ENCODE measurements at places on chromosomes 6 and 20. TPM values are rescaled to one million over a fixed set of nuclear protein-coding genes. Genes with fewer than 3 reads are reported as not detected.

GRCh38 chr6:89002523-89002922 is 39.1 kb upstream of the RNGTT start:
- DNase-seq, result no peak

GRM1 gene
- 2.9 TPM for total RNA-seq

GRCh38 chr20:43271980-43272379 is 82.3 kb upstream of the PTPRT start:
- no peak for DNase-seq

DSE gene
- total RNA-seq, result 11.6 TPM

DNA sequence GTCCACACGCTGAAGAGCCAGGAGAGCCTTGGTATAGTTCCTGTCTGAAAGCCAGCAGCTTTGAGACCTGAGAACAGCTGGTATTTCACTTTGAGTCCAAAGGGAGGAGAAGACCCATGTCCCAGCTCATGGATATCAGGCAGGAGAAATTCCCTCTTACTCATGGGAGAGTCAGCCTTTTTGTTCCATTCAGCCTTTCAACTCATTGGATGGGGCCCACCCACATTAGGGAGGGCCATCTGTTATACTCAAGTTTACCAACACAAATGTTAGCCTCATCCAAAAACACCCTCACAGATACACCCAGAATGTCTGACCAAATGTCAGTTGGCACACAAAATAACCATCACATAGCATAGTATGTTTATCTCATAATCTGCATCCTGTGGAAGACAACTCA is 80.1 kb downstream of the GMDS start:
- DNase-seq, result no peak

- DNase-seq, result no peak
Measured at GRCh38 chr20:6053776-6054688, at the start of gene LRRN4. Gene LRRN4 (minus strand): TSS chr20:6054060. CDS start chr20:6052799, 1,261 bp downstream.

DNA sequence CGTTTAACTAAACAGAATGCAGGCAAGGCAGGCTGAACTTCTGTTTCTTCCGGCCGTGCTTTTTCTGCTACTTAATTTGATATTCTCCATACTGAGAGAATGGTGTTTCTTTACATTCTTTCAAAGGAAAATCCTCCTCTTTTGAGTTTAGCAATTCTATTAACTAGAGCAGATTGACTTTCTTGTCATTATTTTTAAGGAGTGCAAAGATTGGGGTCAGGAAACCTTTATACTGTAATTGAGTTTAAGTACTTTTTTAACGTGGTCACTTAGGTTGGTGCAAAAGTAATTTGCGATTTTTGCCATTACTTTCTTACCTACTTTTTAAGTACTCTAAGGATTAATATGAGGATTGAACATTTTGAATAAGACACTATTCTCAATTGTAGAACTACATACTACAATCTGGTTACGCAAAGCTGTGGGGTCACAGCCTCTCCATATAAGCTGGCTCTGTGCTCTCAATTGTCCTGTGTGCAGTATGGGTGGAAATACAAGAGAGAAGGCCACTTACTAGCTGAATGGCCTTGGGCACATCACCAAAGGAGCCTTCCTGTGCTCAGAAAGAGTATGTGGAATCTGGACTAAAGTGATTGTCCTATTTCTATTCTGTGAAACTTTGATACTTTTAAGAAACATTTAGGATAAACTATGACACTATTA is 16.7 kb downstream of the HECA start:
- no peak for DNase-seq

- DNase-seq, result no peak
Measured at GRCh38 chr6:169803816-169804340, 52.5 kb downstream of the ERMARD start.

DNA sequence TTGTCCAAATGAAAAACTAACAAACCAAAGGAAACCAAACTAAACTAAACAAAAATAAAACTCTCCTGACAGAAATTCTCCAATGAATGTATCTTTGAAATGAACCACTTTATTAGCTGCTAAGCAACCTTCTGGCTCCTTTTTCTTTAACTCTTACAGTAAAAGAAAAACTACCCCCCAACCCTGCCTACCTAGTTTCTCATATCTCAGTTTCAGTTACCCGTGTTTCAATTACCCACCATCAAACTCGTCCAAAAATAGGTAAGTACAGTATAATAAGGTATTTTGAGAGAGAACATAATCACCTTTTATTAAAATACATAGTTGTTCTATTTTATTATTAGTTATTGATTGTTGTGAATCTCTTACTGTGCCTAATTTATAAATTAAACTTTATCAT is 177.4 kb upstream of the THEMIS start:
- DNase-seq, result no peak

MAK gene
- total RNA-seq, result not detected

CDSN gene
- not detected for total RNA-seq

DNA sequence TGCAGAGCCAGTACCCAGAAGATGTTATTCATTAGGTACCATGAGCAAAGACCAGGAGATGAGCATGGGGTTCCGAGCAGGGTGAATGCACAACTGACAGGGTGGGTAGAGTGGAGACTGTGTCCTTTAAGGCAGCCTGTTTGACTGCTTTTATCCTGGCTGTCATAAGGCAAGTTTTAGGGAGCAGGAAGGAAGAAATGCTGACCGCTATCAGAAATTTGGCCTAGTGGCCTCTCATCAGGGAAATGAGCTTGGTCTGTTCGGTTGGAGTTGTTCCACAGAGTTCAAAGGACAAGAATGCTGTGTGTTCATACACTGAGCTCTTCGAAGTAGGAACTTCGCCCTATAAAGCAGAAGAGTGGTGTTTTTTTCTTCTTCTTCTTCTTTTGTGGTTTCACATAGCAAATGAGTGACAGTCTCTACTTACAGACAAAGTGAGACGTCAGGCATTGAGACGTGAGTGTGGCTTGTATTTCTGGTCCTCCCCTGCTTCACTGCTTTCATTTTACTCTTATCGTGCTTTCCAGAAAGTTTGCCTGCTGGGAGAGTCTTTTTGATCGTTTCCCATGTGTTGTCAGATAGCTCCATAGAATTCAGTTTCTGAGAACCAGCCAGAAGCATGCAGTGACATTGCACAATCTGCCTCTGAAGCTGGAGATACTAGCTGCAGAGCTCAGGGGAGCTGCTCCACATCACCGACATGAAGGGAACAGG is at the start of gene CASS4:
TSS of gene CASS4 (plus strand) at position 502 of the 714 bp plus-strand sequence. CDS start at position 701, 199 bp downstream.
- no peak for DNase-seq

SIRPD gene
- total RNA-seq, result not detected

- no peak for DNase-seq
Measured at GRCh38 chr6:47306887-47307286, 2.8 kb downstream of the TNFRSF21 start.

CLIC5 gene
- total RNA-seq, result 312 TPM

C20orf202 gene
- 0.14 TPM for total RNA-seq

- DNase-seq, result peak; percentile 68
Measured at GRCh38 chr6:106511288-106512047, 117.8 kb downstream of the RTN4IP1 start.

HEY2 gene
- 57.5 TPM for total RNA-seq

SLC32A1 gene
- not detected for total RNA-seq

- DNase-seq, result peak; percentile 61
Measured at GRCh38 chr6:98272060-98272459, 562.3 kb upstream of the POU3F2 start.

AK9 gene
- total RNA-seq, result 11.9 TPM

HTR1E gene
- total RNA-seq, result not detected

DNA sequence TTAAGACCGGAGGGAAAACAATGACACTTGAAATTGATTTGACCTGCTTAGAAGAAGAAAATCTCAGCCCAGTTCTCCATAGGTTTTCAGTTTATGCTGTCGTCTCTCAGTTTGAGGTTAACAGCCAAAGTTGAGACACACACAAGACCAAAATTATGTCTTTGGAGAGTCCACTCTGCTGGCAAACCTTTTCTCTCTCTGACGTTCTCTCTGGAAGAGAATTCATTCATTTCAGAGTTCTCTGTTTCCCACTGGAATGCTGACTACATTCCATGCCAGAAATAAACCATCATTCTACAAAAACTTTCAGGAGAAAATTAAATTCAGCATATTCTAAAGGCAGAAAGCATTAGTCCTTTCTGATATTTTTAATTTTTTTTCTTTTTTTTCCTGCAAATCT is 155.2 kb downstream of the TFAP2A start:
- no peak for DNase-seq

GRCh38 chr6:111758608-111759329 is 114.5 kb downstream of the FYN start:
- DNase-seq, result no peak

- no peak for DNase-seq
Measured at GRCh38 chr6:140957386-140957785, 1175.3 kb upstream of the GJE1 start.

PI16 gene
- total RNA-seq, result 15.1 TPM

DNA sequence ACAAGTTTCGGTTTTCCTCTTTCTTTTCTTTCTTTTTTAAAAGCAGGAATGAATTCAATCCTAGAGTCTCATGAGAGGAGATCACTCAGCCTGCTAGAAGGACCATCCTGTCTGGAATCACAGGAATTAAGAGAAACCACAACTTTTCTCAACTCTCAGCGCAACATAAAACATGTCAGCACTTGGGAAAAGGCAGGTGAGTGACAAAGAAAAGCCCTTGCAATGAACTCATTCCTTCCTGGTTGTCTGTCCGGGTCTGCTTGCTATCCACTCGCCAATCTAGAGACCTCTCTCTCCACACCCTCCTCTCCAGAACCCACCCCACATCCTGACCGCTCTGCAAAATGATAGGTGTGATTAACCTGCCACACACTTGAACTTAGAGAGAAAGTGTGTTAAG is 253.8 kb downstream of the LY86 start:
- no peak for DNase-seq

GRCh38 chr20:61584851-61585250 is 332.8 kb downstream of the CDH4 start:
- DNase-seq, result no peak

GRCh38 chr6:41680182-41680965 is 42.1 kb downstream of the MDFI start:
- DNase-seq, result no peak

PSORS1C1 gene
- 1.9 TPM for total RNA-seq

DNA sequence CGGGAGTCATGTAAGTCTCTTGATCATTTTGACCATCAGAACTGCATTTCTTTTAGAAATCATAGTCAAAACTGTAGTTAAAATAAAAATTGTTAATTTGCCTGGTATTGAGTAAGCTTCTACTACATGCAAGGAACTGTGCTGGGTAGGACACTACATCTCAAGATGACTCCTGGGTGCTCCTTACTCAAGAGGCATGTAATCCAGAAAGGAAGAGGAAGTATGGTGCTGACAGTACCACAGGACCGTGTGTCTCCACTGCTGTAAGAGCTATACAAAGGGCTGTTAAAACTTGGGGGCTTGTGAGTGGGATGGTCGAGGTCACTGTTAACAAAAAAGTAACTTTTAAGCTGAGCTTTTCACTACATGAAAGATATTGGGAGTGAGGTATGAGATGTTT is 508.3 kb upstream of the SOX4 start:
- DNase-seq, result no peak

DNA sequence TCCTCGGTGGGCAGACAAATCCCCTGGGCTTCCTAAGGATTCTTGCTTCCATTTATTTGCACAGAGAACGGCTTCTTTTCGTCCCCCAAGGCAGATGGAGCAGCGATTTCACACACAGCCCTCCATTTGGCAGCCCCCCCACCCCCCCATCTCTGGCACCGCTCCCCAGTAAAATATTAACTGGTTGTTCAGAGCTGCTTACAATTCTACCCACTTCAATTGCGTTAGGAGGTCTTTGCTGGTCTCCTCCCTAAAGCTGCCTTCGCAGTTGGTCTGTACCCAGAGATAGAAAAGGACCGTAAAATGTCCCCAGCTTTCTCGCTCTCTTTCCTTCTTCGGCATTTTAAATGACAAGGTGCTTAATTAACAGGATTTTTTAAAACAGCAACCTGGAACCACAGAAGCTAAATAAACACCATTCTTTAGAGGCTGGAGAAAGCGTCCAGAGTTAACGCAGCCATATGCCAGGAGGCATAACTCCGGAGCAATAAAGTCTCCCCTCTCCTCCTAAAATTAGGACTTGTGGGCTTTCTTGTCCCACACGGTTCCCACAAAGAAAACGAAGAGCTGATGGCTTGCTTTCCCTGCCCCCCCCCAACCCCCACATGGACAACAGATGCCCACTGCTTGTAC is 1.7 kb upstream of the ZMYND8 start:
- DNase-seq, result no peak

DNA sequence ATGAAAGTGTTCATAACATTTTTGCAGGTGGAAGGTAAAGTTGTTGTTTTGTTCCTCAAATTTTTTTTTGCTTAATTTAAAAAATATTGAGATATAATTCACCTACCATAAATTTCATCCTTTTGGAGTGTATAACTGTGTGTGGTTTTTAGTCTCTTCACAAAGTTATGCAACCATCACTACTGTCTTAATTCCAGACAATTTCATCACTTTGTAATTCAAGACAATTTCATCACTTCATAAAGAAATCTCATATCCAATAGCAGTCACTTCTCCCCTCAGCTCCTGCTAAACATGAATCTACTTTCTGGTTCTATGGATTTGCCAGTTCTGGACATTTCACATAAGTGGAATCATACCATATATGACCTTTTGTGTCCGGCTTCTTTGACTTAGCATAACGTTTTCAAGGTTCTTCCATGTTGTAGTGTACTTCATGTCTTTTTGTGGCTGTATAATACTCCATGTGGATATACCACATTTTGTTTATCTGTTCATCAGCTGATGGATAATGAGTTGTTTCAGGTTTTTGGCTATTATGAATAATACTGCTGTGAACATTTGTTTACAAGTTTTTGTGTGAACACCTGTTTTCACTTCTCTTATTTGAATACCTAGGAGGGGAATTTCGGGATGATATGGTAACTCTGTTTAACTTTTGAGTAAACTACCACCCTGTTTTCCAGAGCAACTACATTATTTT is 18.8 kb downstream of the ZFAND3 start:
- no peak for DNase-seq

DNA sequence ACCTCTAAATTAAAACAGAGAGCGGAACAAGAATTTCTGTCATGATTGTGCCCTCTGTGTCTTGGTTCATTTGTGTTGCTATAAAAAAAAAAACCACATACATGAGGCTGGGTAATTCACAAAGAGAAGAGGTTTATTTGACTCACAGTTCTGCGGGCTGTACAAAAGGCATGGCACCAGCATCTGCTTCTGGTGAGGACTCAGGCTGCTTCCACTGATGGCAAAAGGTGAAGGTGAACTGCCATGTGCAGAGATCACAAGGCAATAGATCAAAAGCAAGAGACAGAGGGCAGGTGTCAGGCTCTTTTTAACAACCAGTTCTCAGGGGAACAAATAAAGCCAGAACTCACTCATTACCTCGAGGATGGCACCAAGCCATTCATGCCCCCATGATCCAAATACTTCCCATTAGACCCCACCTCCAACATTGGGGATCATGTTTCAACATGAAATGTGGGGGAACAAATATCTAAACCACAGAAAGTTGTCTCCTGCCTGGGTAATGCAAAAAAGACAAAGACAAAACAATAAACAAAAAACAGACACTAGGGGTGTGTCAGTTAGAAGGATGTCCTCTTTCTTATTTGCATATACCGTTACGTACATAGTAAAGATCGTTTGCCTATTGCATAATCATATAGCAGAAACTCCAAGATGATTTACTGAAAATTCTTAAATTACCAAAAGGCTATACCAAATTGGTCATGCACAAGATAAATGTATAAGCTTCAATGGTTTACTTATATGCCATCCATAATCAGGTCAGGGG is 17.0 kb downstream of the SERPINB9 start:
- DNase-seq, result no peak

Measured in Right ventricle myocardium inferior (tissue), 1 donor.